Muscle of leg (tissue), 16 donors: ENCODE measurements at places on chromosomes 3 and 15. TPM values are rescaled to one million over a fixed set of nuclear protein-coding genes. Genes with fewer than 3 reads are reported as not detected.

DNA sequence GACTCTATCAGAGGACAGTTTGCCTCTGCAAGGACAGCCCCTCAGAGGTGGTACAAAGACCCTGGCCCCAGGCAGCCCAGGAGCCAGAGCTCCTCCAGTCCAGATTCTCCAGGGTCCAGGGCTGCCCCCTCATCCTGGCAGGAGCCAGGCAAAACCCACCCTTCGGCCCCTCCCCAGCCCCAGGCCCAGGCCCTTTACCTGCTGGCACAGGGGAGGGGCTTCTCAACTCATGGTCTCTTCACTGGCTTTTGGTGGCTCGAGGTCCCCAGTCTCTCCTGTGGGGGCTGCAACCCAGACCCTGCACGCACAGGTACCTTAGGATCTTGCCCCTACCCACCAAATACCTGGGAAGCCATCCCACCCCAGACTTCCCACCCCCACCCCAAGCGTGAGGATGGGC is 8.5 kb downstream of the NEIL1 start:
- no peak for DNase-seq

- no peak for DNase-seq
These were observed 259.5 kb upstream of the GRM7 start for GRCh38 chr3:6601374-6601773.

DNA sequence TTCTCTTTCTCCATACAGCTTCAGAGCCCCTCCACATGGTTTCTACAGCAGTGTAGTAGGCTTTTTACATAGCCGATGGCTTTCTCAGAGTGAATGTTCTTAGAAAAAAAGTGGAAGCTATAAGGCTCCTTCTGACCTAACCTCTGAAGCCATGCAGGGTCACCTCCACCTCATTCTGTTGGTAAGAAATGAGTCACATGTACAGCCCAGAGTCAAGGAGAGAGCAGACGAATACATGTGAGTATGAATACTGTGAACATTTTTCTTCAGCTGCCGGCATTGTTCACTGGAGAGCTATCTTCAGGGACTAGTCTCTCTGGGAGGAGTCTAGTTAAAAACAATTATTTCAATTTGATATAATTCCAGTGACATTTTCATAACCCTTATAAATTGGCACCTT is 68.2 kb upstream of the THRB start:
- no peak for DNase-seq

Gene FBXO40
- 2.4 TPM for total RNA-seq

DNA sequence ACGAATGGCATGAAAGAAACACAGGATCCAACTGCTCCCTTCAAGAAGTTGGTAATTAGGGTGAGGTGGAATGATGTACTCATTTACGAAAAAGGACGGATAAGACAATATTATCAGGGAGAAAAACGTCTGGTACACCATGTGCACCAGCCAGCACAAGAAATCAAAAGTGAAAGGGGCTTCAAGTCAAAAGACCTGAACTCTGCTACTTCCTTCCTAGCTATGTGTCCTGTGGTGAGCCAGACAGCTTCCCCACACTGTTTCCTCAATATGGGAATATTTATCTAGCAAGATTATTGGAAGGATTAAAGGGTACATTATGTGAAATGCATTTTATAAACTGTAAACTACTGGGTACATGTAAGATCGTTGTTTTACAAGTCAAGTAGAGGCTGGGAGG is 33.9 kb downstream of the RAB27A start:
- no peak for DNase-seq

DNA sequence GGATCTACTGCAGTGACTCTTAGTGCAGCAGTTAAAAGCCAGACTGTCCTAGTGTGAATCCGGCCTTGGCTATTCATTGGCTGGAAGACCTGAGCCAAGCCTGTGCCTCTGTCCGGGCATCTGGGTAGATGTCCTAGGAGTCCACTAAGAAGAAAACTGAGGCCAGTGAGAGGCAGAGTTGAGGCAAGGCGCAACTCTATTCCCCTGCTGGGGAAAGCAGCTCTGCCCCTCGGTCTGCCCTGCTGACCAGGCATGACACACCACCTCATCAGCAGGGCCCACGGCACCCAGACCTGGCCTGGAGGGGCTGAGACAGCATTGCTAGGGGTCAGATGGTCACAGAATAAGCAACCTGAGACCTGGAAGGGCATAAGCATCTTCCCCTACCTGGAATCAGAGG is 46.7 kb upstream of the ABHD2 start:
- no peak for DNase-seq

DNA sequence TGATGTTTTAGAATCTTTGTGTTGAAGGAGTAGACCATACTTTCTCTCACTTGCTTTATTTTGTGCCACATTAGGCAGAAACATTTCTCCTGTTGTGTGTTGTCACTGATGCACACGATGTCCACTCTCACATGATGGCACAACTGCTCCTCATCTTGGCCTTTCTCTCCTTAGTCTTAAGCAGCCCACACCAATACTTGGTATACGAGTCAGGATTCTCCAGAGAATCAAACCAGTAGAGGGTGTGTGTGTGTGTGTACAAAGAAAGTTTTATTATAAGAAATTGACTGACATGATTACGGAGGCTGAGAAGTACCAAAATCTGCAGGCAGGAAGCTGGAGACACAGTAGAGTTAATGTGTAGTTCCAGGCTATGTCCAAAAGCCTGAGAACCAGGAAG is 187.1 kb downstream of the ALCAM start:
- DNase-seq: no peak

Gene IGF1R
- 19.7 TPM for total RNA-seq

Gene ST3GAL6
- total RNA-seq: 5.8 TPM

Gene SLC49A4
- 4.8 TPM for total RNA-seq

Gene RLBP1
- total RNA-seq: not detected

GRCh38 chr15:62934236-62934971 is 108.1 kb upstream of the TPM1 start:
- peak; percentile 57 for DNase-seq
